Activated CD8-positive, alpha-beta T cell treated with anti-CD3 and anti-CD28 coated beads, Interleukin-2, amount 10 ng/mL, durations not matched to agents 7 days and 5 days (primary cell): ENCODE measurements at places on chromosomes 1 and 21. TPM values are rescaled to one million over a fixed set of nuclear protein-coding genes. Genes with fewer than 3 reads are reported as not detected.

GRCh38 chr1:183589874-183590243 lies 400 bp downstream of the NCF2 start:
- peaks cover 45% of the 10 kb centered on the region for H3K4me1 ChIP-seq
- peak overlapping the region; percentile 54 for H3K4me3 ChIP-seq
- peaks cover 6% of the 10 kb centered on the region for H3K36me3 ChIP-seq
- peak overlapping the region; percentile 84 for H3K27ac ChIP-seq
- DNase-seq = no peak

UBL4B gene
- total RNA-seq = not detected

GRCh38 chr1:47582891-47583608 lies 145.2 kb downstream of the FOXD2 start:
- peak overlapping the region; percentile 89 for H3K27ac ChIP-seq
- H3K4me3 ChIP-seq = no peak overlapping the region
- peaks cover 27% of the 10 kb centered on the region for H3K4me1 ChIP-seq

PBX1 gene
- total RNA-seq = not detected

- no peak overlapping the region for H3K27ac ChIP-seq
- no peak overlapping the region for H3K4me3 ChIP-seq
- H3K4me1 ChIP-seq = no peaks in the 10 kb centered on the region
These were observed 430.5 kb downstream of the HLX start for GRCh38 chr1:221309723-221310122.

- H3K36me3 ChIP-seq = no peaks in the 10 kb centered on the region
- H3K27ac ChIP-seq = no peak overlapping the region
- H3K4me1 ChIP-seq = no peaks in the 10 kb centered on the region
These were observed 636.3 kb downstream of the LTN1 start for GRCh38 chr21:28356422-28356821.
